Activated B cell treated with CpG ODN at 0.5 μM for 24 hours (primary cell): ENCODE measurements at places on chromosomes 16 and 17. TPM values are rescaled to one million over a fixed set of nuclear protein-coding genes. Genes with fewer than 3 reads are reported as not detected.

The TP53TG3F gene
- total RNA-seq: not detected in 2 replicates

The RSKR gene
- 21.0 and 26.8 TPM in 2 replicates for total RNA-seq

- no peaks in the 10 kb centered on the region for H3K4me1 ChIP-seq
- no peak overlapping the region for H3K27ac ChIP-seq
- no peak for DNase-seq
- H3K27me3 ChIP-seq: no peaks in the 10 kb centered on the region
- H3K36me3 ChIP-seq: peaks cover 4% of the 10 kb centered on the region
These were observed 56.5 kb upstream of the ERN1 start for GRCh38 chr17:64186171-64187092.

- H3K27me3 ChIP-seq: no peaks in the 10 kb centered on the region
- H3K4me1 ChIP-seq: peaks cover 23% of the 10 kb centered on the region
- no peak overlapping the region for H3K27ac ChIP-seq
These were observed 13.1 kb upstream of the TCAP start for GRCh38 chr17:39651923-39652586.

The CTCF gene
- total RNA-seq: 53.1 and 59.6 TPM in 2 replicates

- no peak for DNase-seq
- H3K4me1 ChIP-seq: no peaks in the 10 kb centered on the region
- no peak overlapping the region for H3K27ac ChIP-seq
- no peak overlapping the region for H3K4me3 ChIP-seq
- H3K36me3 ChIP-seq: no peaks in the 10 kb centered on the region
- H3K27me3 ChIP-seq: peaks cover 3% of the 10 kb centered on the region
These were observed 29.8 kb downstream of the SLC47A2 start for GRCh38 chr17:19686400-19687090.

The SLC7A6 gene
- total RNA-seq: 52.5 and 54.1 TPM in 2 replicates
